ENCODE measurements at places on chromosomes 4 and X. TPM values are rescaled to one million over a fixed set of nuclear protein-coding genes. Genes with fewer than 3 reads are reported as not detected.

The JCHAIN gene
- total RNA-seq, result 6.8 TPM

The SMPX gene
- total RNA-seq, result not detected

The SHOX gene
- total RNA-seq, result 4.6 TPM

The S100P gene
- total RNA-seq, result not detected

The CTAG1A gene
- total RNA-seq, result not detected

The GPR82 gene
- total RNA-seq, result 0.16 TPM

The PARM1 gene
- 10.5 TPM for total RNA-seq

The GPM6B gene
- total RNA-seq, result 7.2 TPM

The IQSEC2 gene
- total RNA-seq, result 24.5 TPM

The RNF175 gene
- total RNA-seq, result not detected

The CNGA1 gene
- total RNA-seq, result 0.57 TPM

The RHOH gene
- total RNA-seq, result 4.1 TPM

The NPY2R gene
- total RNA-seq, result 4.4 TPM

The RASL11B gene
- total RNA-seq, result not detected

The PF4V1 gene
- total RNA-seq, result not detected

The HSFX3 gene
- not detected for total RNA-seq

The OFD1 gene
- total RNA-seq, result 13.0 TPM

The FAM120C gene
- total RNA-seq, result 7.0 TPM

The NRK gene
- total RNA-seq, result 0.17 TPM

The BEX5 gene
- total RNA-seq, result not detected

The SUV39H1 gene
- total RNA-seq, result 6.7 TPM

The SYN1 gene
- 0.33 TPM for total RNA-seq

The STATH gene
- not detected for total RNA-seq

The SULT1E1 gene
- 0.34 TPM for total RNA-seq

The FRMPD3 gene
- not detected for total RNA-seq

The PLP1 gene
- 0.98 TPM for total RNA-seq

The TLR7 gene
- total RNA-seq, result 0.19 TPM

The DGAT2L6 gene
- total RNA-seq, result not detected

The MAP9 gene
- total RNA-seq, result 2.9 TPM

The HERC5 gene
- total RNA-seq, result 7.0 TPM

The PCDH10 gene
- total RNA-seq, result not detected

The FGF16 gene
- not detected for total RNA-seq

The NAT8L gene
- total RNA-seq, result 4.2 TPM

The TRPC5OS gene
- total RNA-seq, result 0.17 TPM

The SPANXA2 gene
- total RNA-seq, result not detected

The ATP8A1 gene
- total RNA-seq, result 21.4 TPM

The FRAS1 gene
- total RNA-seq, result 4.1 TPM

The HAND2 gene
- 1.5 TPM for total RNA-seq

The DOK7 gene
- total RNA-seq, result not detected

The CDK16 gene
- 176 TPM for total RNA-seq

The MSANTD1 gene
- 0.19 TPM for total RNA-seq

The HPGDS gene
- 15.5 TPM for total RNA-seq

The SOD3 gene
- total RNA-seq, result 106 TPM

Data from subcutaneous adipose tissue (tissue), 4 donors.